ENCODE measurements at places on chromosomes 2 and 18.

DNA sequence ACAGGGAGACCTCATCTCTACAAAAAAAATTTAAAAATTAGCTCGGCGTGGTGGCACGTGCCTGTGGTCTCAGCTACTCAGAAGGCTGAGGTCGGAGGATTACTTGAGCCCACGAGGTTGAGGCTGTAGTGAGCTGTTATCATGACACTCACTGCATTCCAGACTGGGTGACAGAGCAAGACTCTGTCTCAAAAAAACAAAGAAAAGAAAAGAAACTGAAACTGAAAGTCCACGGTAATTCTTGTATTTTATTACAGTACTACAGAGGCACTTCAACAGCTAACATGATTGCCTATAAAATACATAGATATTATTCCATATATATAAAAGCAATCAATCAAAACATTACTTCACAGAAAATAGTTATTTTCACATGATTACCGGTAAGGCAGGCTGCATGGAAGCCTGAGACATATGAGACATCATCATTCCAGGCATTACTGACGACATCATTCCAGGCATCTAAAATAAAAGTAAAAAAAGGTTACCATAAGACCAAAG is 23.1 kb downstream of the PRPF40A start:
- no peak for DNase-seq

GRCh38 chr18:5979971-5980457 is 84.7 kb upstream of the TMEM200C start:
- DNase-seq, result no peak

GRCh38 chr2:132904142-132904842 is 234.3 kb upstream of the LYPD1 start:
- no peak for DNase-seq

- no peak for DNase-seq
Measured at GRCh38 chr2:84705858-84706257, 175.0 kb downstream of the TRABD2A start.

DNA sequence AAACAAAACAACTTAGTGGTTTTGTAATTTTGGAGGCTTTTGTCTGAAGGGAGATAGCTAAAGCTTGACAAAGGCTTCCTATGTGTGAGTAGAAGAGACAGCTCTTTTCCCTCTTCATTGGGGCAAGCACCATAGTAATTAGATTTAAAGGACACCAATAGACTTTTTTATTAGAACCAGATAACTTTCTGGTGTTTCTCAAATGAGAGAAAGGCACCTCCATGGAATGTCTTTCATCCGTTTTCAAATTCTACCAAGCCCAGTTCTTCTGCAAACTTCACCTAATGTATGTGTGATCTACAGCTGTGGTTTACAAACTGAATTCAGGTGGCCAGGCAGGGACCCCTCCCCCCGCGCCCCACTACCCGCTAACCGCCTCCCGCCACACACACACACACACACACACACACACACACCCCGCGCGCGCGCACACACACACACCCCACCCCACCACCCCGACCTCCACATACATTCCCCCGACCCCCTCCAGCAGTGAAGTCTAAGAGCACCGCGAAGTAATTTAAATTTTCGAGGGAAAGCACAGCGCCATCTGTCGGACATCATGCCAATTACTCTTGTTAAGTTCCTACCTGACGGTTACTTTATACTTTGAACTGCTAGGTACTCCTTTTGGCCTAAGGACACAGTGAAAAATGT is 31.6 kb upstream of the PPP1R1C start:
- DNase-seq, result peak; percentile 18

GRCh38 chr2:33220533-33220932 is 255.9 kb upstream of the RASGRP3 start:
- DNase-seq, result no peak

GRCh38 chr2:117359266-117359914 is 455.1 kb upstream of the DDX18 start:
- no peak for DNase-seq

DNA sequence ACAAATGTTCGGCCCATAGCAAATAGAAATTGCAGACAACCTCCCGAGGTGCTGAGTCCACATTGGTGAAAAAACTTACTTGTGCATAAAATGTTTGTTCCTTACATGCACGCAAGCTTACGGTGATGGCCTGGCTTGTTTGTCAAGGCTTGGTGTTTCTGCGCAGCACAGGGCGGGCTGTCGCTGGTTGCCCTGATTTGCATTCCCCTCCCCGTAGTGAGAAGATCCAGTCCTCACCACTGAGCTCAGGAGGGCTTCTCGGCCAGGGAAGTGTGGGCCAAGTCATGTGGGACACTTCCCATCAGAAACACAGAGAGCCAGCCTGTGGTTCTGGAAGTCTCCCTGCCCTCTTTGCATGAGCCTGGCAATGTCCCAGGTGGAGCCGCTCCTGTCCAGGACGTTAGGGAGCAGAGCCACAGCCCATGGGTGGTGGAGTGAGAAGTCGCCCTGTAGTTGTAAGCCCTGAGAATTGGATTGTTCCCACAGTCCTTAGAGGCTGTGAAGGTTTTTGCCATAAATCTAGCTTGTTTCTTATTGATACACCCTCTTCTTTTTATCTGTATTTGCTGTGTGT is 152.7 kb downstream of the TWIST2 start:
- DNase-seq, result no peak

DNA sequence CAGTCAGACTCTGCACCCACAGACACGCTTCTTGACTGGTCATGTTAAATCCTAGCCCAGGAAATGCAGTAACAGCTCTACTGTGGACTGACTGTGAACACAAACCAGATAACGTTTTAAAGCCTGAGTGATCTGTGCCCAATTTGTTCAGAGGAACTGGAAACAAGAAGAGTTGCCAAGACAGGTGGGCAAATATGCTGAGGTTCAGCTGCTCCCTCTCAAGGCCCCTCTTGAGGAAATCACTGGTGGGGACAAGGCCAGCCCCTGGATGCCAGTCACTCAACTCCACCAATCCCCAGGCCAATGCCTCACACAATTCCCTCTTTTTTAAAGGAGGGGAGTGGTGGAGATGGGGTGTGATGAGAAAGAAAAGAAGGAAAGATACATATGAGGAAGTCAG is 261.2 kb downstream of the ALK start:
- no peak for DNase-seq

DNA sequence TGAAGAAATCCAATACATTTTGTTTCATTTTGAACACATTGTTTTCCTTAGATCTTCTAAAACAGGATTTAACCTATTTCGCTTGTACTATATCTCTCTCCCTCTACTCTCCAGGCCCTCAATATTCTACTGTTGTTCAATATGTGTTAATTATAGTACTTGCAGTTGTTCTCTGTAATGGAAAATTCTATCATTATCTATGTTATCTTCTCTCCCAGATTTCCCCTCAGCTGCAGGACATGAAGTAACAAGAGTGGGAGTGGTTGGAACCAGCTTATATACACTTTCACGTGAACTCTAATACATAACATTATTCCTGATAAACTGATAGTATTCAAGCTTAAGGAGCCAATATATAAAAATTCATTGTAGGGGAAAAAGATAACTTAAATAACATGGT is 7.0 kb upstream of the STRN start:
- no peak for DNase-seq

GRCh38 chr2:84676295-84676694 is 160.0 kb downstream of the DNAH6 start:
- no peak for DNase-seq

GRCh38 chr2:108988796-108989713 is at the start of gene EDAR:
Gene EDAR (minus strand): TSS chr2:108989220. CDS start chr2:108931014, 58,206 bp downstream.
- peak; percentile 5 for DNase-seq

- no peak for DNase-seq
Measured at GRCh38 chr2:176093145-176093897, 800 bp downstream of the HOXD13 start.

DNA sequence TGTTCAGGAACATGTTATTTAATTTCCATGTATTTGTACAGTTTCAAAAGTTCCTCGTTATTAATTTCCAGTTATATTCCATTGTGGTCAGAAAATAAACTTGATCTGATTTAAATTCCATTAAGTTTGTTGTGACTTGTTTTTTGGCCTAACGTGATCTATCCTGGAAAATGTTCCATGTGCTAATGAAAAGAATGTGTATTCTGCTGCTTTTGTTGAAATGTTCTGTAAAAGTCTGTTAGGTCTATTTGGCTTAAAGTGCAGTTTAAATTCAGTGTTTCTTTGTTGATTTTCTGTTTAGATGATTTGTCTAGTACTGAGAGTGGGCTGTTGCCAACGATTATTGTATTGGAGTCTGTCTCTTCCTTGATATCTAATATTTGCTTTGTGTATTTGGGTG is 148.0 kb downstream of the UBR3 start:
- DNase-seq, result no peak

DNA sequence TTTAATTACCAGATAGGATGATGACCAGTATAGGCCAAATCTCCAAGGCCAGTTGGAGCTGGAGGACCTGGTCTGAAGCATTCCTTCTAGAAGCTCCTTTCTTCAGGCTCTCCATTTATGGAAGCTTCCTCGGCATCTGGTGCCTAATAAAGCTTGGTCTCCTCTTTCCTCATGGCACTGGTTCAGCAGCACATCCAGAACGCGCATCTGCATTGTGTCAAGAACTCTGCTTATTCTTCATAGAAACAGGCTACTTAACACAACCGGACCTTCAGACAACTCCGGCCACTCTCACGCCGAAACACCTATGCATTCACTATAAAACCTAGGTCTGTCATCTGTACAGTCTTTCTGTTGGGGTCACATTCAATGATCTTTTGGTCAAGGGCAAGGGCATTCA is 99.8 kb downstream of the COL6A3 start:
- DNase-seq, result no peak

- no peak for DNase-seq
Measured at GRCh38 chr2:242054881-242055801, 185.6 kb downstream of the RTP5 start.

- DNase-seq, result no peak
Measured at GRCh38 chr2:132562245-132562644, 107.8 kb downstream of the LYPD1 start.

GRCh38 chr2:126664234-126664633 is 8.3 kb downstream of the GYPC start:
- DNase-seq, result no peak

GRCh38 chr2:190435031-190435670 is 27.0 kb downstream of the MFSD6 start:
- DNase-seq, result no peak

GRCh38 chr18:79218605-79219190 is 149.5 kb downstream of the ATP9B start:
- no peak for DNase-seq

Measured in stimulated activated CD8-positive, alpha-beta memory T cell treated with anti-CD3 and anti-CD28 coated beads, Interleukin-15, amount 100 ng/mL, for 24 hours (primary cell).